Stimulated activated CD4-positive, alpha-beta T cell treated with anti-CD3 and anti-CD28 coated beads, Interleukin-15, amount 100 ng/mL, for 24 hours (primary cell): ENCODE measurements at places on chromosomes 12 and 14.

DNA sequence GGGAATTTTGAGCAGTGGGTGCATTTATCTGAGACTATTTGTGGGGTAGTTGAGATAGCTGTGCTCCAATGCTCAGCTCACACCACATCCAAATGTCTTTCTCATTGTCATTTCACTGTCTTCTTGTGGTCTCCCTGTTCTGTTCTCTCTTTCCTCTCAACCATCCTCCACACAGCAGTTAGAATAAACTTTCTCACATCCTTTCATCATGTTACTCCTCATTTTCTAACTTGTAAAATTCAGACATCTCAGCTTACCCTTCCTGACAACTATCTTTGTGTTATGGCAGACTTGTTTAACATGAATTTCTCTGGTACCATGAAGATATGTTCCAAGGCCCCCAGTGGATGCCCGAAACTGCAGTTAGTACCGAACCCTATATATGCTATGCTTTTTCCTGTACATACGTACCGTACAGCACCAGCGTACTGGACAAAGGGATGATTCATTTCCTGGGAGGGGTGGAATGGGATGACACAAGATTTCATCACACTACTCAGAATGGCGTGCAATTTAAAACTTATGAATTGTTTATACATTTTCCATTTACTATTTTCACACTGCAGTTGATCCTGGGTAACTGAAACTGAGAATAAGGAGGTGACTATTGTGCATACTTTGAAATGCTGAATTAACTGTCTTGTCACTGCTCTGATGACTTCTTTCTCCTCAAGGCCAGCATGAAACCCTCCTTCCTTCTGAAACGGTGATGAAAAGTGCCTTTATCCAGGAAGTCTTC lies 177.1 kb upstream of the SLC38A2 start:
- peak; percentile 56 for DNase-seq

- DNase-seq: no peak
These were observed 6.3 kb upstream of the MLXIP start for GRCh38 chr12:122072031-122072970.

- no peak for DNase-seq
These were observed 18.5 kb upstream of the LUM start for GRCh38 chr12:91129662-91130362.

- no peak for DNase-seq
These were observed 160.0 kb downstream of the ADGRD1 start for GRCh38 chr12:131113568-131114270.

DNA sequence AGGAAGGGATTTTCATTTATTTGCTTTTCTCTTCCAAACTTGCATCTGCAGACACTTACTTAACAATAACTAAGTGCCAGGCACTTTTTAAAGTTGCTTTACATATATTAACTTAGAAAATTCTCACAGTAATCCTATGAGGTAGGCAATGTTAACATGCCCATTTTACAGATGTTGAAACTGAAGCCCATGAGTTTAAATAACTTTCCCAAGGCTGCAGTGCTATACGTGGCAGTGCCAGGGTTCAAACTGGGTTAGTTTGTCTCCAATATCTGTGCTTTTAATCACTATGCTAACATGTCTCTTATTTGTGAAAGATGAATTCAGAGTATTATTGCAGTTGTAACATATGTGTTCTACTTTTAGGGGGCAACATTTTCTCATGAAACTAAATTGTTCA lies 29.9 kb downstream of the PUS7L start:
- DNase-seq: no peak

- DNase-seq: no peak
These were observed 32.1 kb upstream of the ARID2 start for GRCh38 chr12:45697371-45697770.

- peak; percentile 89 for DNase-seq
These were observed 7.0 kb upstream of the UBC start for GRCh38 chr12:124921200-124922031.

DNA sequence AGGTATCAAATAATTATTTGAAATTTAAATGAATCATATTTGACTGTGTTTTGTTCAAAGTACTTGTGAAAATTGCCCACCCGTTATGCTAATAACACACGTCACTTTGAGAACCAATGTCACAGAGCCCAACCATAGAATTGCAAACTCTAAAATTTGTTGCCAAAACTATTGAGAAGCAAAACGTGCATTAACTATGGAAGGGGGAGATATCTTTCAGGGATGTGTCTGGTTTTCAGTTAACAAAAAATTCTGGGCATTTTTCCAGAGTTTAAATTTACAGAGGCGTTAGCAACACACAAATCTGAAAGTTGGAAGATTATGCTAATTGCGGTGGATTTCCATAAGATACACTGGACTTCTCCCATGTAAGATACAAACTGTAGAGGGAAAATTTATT lies 371.8 kb upstream of the E2F7 start:
- DNase-seq: no peak

GRCh38 chr12:123062681-123063486 lies 82.4 kb downstream of the ARL6IP4 start:
- no peak for DNase-seq

GRCh38 chr14:70888681-70889175 lies 18.5 kb upstream of the PCNX1 start:
- no peak for DNase-seq

GRCh38 chr14:100408350-100409002 lies 85.3 kb downstream of the SLC25A47 start:
- no peak for DNase-seq

DNA sequence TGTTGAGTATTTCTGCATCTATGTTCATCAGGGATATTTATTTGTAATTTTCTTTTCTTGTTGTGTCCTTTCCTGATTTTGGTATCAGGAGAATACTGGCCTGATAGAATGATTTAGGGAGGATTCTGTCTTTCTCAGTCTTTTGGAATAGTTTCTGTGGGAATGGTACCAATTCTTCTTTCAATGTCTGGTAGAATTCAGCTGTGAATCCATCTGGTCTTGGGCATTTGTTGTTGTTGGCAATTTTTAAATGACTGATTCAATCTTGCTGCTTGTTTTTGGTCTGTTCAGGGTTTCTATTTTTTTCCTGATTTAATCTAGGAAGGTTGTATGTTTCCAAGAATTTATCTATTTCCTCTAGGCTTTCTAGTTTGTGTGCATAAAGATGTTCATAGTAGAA lies 170.9 kb upstream of the PDE3A start:
- no peak for DNase-seq

- no peak for DNase-seq
These were observed 889 bp upstream of the IFT43 start for GRCh38 chr14:75984674-75985073.

GRCh38 chr12:97324471-97324870 lies 138.1 kb upstream of the RMST start:
- DNase-seq: no peak

GRCh38 chr14:104249089-104249488 lies 110.7 kb downstream of the KIF26A start:
- no peak for DNase-seq

DNA sequence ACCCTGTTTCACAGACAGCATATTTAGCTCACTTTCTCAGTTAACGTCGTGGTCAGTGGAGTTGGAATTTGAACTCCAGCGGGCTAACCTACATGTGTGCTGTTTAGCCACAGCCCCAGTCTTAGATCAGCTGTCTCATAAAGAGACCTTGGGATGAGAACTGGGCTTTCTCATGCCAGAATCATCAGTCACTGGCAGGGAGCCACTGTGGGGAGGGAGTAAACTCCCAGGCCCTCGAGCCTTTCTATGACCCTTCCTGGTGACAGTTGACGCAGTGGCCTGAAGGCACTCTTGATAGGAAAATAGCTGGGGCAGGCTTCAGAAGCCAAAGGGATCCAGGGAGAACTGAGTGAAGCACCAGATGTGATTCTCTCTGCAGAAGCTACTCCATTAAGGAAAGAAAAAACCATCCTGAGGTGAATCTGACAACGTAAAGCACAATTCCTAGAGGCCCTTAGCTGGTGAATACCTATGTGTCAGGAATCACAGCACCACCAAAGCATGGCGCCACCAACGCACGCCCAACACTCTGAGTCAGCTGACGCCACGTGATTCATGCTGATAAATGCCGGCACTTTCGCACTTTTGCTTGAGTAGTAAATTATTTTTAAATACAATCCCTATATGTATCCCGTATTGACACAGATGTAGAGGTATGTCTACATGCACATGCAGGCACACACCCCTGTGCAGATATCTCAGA lies 279.6 kb upstream of the TMEM132C start:
- DNase-seq: no peak

DNA sequence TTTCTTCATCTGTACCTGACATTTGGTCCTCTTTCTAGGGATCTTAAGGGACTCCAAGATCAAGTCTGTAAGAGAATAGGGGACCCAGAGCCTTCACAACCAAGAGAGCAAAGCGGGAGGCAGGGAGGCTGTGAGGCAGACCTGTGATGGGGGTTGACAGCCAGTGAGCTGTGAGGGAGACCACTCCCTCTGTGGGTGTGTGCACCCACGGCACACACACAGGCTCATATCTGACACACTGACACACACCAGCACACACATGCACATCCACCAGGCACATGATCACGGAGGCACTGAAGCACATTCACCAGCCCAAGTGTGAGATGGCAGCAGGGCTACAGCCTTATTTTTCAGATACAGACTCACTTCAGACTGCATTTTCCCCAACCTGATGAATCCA lies 55.2 kb downstream of the SPTB start:
- no peak for DNase-seq

DNA sequence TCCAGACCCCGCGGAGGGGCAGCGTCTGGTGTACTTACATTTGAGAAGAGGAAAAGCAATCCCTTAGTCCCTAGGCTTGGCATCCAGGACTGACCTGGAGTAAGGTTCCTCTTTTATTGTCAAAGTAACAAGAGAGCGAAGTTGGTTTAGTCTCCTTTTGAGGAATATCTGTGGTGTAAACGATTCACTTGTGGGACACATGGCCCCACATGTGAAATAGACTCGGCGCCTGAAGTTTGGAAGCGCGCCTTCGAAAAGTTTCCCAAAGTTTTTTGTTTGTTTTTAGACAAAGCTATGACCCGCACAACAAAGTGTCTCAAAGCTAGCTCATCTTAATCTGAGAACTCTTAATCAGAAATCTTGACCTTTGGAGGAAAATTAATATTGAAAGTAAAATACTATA lies 744 bp downstream of the STYX start:
- DNase-seq: no peak

- DNase-seq: no peak
These were observed 37.4 kb downstream of the GAS2L3 start for GRCh38 chr12:100610666-100611430.

DNA sequence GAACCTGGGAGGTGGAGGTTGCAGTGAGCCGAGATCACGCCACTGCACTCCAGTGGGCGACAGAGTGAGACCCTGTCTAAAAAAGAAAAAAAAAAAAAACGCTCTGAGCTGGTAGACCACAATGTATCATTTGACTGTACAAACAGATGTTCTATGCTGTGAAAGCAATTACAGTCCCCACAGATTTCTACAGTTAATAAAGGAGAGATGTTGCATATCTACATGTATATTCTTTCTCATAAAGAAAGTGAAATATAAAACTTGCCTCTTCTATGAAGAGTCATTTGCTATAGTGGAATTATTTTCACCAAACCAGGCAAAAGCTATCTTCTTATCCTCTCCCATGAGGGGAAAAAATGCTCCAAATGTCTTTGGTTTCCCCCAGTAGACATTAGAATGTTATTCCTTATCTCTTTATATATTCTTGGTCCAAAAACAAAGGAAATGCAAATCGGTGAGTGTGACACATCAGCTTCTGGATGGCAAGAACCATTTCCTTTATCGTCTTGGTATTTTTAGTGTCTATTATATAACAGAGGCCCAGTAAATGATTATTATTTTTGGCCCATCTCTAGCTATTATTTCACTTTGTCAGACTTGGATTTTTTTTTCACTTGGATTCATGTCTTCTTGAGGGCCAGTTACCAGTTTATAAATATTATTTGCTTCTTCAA lies 230.4 kb downstream of the SSPN start:
- no peak for DNase-seq

GRCh38 chr12:110249716-110250225 lies 31.3 kb upstream of the ATP2A2 start:
- DNase-seq: no peak

DNA sequence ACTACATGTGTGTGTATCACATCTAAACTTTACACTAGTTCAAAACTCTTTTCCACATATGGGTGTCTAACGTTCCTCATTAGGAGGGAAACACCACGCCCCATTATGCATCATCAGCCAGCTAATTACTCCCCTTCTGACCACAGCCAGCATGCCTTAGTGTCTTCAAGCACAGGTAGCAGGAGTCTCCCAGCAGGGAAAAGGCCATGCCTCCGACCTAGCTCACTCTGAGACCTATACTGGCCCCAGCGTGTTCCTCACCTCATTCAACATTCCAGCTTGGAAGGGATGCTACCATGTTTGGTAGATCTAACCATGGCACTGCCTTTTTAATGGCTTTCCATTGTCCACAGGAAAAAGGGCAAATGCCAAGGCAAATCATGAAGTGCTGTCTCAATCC lies 66.1 kb upstream of the PRB2 start:
- no peak for DNase-seq

GRCh38 chr14:101824339-101824727 lies 62.8 kb downstream of the PPP2R5C start:
- no peak for DNase-seq

GRCh38 chr12:120642826-120643225 lies 2.4 kb downstream of the CABP1 start:
- DNase-seq: no peak

DNA sequence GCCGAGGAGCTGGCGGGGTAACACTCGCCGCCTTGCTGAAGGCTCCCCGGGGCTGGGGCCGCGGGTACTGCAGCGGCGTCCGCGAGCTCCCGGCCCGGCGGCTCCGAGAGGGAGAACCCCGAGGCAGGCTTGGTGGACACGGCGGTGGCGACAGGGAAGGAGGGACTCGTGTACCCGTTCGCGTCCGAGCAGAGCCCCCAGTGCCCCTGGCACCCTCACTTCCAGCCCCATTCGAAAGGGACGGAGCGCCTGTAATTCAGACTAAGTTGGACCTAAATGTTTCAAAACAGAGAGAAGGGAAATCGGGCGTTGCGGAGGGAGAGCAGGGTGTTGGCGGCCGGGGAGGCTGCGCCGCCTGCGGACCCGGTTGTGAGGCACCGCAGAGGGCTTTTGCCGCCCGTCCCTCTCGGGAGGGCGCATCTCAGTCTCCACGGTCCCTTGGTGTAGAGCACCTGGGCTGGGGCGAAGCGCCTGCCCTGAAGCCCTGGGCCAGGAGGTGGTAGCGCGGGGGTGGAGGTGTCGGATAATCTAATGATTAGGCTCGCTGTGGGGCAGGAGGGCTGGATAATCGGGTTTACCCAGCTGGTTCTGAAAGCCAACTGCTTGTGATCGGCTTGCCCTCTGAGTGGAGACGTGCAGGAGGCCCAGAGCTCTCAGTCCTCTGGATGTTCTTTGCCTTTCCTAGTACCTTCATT lies 771 bp downstream of the DAAM1 start:
- peak; percentile 44 for DNase-seq
